ENCODE measurements at places on chromosomes 5 and 9.

- DNase-seq = no peak
Measured at GRCh38 chr5:3509290-3509689, 86.3 kb upstream of the IRX1 start.

- no peak for DNase-seq
Measured at GRCh38 chr5:63953217-63953616, 9.0 kb downstream of the HTR1A start.

DNA sequence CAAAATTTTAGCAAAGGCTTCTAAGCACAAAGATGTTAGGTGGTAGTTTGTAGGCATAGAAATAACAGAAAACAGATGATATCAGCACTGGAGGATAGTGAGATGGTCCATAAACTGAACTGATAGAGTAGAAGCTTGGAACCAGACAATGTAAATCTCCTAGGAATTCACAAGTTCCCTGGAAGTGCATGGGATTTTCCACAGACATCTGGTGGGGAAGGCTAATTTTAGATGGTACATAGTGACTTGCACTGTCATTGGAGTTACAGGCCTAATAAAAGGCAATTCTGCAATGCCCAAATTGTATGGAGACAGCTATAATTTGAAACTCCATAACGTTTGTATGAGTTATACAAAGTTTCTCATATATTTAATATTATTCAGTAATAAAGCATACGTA, 653.0 kb upstream of the MEF2C start:
- DNase-seq = no peak

DNA sequence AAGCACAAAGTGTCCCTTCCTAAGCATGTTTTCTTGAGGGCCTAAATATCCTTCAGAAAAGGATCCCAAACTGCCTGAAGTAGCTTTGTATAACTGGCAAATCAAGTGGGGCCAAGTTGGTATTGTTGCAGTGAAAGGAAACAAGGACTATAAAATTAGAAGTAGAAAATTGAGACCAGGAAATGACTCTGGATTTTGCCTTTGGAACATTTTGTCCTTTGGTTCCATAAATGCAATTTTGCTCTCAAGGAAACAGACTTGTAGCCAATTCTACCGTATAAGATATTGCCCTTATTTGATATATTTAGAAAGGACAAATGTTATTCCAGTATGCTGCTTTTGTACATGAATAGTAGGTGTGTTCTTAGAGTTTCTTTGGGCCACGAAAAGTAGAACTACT, 34.4 kb downstream of the RABGAP1 start:
- DNase-seq = no peak

- DNase-seq = peak; percentile 60
Measured at GRCh38 chr9:115591584-115591984, 473.6 kb upstream of the TNC start.

DNA sequence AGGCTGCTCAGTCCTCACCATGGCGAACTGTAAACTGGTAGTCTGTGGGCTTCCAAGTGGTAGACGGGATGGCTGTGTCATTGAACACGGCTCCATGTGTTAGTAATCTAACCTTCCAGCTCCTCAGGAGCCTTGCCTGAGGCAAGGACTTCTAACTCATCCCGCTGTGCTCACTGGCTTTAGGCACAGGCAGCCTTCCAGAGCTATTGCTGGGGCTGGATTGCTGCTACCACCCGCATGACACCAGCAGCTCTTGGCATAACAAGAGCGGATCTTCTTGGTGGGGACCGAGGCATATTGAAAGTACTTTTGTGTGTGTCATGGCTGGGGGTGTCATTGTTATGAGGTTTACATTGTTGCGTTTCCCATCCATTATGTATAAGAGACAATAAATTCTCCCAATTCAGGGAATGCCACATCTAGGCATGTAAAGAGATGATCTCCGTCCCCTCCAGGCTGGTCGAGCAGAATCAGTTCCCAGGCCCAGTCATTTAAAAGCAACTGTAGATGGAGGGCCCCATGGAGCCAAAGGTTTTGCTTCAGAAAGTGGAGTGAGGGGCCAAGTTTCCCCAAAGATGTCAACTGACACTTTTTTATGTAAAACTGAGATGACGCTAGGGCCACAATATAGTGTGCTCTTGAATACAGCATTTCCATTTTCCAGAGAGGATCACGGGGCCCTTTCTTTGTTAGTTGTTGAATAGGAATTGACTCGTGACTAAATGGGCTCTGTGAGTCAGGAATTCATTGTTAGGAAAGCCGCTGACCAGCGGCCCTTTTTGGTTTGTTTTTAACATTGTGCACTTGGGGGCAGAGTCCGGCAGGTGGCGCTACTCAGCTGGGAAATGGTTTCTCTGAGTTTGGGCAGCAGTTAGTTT, 759.5 kb downstream of the TAF11L14 start:
- DNase-seq = peak; percentile 6

- no peak for DNase-seq
Measured at GRCh38 chr5:61523073-61523472, 191.0 kb downstream of the ZSWIM6 start.

DNA sequence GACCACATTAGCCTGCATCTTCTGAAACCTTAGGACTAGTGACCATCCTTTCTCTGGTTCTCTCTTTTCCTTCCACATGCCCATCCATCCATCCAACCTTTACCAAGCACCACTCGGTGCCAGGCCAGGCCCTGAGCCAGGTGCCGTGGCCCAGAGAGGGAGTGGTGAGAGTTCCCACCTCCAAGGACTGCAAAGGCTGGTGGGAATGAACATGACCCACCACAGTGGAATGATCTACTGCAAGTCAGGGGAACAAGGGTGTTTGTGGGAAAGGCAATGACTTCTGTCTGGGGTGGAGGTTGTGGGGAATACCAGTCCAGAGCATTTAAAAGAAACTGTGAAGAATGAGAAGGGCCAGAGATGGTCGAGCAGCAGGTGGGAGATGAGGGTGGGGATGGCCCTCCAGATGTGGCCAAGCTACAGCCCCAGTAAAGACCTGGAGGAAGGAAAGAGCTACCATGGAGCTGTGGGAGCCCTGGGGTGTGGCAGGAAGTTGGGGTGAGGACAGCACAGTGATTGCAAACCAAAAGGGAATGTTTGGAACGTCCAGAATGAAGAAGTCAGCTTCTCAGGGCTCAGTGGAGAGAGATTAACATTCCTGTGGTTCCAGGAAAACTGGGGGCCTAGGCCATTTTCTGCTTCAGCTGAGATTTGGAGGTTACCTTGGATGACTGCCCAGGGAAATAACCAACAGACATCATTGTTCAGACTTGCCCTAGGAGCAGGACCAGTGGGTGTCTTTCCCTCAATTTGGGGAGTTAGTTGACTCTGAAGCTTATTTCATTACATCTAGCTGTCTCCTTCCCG, 30.7 kb upstream of the CORO2A start:
- DNase-seq = no peak

DNA sequence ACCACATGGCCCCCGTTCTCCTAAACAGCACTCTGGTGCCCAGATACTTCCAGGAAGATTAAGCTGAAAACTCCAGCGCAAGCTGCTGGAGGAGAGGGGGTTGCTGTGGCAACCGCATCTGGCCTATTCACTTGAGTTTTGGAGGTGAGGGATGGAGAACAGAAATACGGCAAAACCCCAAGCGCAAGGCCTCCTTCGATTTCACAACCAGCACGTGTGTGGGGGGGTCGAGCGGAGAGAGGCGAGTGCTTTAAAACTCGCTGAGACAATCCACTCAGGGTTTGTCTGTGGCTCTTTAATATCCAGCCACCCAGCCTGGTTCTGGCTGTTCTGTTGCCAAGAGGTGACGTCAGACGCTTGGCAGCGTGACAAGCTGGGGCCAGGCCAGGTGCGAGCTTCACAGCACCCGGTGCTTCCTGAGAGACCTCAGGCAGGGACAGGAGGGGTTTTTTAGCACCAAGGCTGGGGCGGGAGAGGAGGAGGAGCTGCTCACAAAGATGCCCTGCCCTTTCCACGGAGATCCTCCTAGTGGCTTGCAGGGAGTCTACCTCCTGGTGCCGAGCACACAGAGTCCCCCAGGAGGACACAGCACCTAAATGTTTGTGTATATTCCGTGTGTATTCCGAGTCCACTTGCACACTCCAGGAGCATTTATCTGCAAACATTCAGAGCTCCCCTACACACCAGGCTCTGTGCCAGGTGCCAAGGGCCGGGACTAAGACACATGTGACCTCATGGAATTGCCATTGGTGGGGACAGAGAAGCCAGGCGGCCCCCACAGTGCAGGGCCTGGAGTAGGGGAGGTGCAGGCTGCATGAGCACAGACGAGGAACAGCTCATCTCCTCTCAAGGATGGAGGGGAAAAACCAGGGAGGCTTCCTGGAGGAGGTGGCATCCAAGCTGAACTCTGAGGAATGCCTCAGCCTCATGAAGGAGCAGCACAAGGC, 194.6 kb downstream of the OLFM1 start:
- DNase-seq = peak; percentile 0

DNA sequence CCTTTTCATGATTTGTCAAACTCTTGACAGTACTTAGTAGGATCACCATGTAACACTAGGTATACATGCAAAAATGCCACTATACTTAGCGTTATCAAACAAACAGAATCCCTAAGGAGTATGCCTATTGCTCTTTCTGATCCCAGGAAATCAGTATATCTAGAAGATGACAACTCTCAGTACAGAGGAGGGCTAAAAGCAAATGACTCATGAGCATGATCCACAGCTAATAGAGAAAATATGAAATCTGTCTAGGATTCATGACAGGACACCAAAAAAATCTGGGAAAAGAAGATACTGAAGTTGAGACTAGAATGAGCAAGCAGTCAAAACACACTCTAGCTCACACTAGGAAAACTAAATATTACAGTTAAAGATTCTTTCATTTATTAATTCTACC, 89.2 kb downstream of the RAPGEF6 start:
- no peak for DNase-seq

DNA sequence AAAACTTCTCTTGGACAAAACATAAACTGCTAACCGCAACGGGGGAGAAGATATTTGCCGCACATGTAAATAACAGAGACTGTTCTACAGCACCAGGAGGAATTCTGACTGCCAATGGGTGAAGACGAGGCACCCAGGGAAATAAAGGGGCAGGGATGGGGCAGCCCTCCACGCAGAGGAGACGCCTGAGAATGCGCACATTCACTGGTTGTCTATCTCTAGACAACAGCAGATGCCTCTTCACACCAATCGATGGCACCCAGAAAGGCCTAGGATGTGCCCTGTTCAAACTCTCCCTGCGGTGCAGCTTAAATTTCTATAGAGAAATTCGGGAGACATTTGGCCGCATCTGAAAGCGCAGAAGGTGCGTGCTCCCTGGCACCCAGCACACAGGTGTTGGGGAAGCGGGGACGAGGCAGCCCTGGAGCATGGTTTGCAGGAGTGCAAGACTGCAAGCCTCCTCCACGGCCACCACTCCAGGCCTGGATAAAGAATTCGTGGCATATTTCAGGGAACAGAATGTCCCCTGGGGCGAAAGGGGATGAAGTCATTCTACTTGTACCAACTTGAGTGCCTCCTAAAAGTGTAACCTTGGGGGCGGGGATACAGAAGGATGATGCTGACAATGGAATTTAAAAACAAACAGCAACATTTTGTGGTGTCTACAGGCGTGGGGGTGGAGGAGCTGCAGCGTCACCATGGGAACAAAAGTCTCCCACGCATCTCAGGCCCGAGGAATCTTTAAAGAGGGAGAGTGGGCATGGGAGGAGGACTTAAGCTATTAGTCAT, 6.3 kb upstream of the IRX2 start:
- DNase-seq = no peak

DNA sequence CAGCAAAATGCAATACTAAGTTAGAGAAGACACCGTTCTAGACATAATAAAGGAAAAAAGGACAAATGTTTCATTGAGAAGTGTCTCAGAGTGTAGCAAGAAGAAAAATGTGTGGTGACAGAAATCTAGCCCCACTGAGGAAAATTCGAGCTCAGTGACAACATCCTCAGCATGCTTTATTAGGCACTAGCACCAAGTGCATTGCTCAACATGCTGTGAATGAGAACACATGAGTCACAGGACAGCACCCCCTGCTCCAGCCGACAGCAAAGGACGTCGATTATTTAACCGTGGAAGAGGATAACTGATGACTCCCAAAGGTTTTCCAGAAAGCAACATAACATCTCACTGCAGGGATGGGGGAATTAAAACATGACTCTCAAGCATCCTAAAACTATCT, 182.7 kb downstream of the GNAQ start:
- DNase-seq = no peak

DNA sequence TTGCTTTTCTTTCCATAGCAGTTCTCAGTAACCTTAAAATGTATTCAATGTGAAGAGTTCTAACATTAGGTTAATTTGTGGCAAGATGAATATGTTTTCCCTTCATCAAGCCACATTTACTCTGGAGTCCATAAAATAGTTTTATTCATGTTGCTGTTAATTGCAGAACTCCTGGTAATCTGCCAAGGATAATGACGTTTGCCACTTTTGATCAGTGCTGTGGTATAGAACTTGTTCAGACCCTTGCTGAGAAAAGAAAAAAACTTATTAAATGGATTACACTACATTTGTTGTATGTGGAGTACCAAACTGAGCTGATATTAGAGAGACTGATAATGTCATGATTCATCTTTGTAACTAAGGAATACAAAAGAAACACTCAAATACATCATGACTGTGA, 212.4 kb upstream of the DMAC1 start:
- DNase-seq = no peak

- DNase-seq = no peak
Measured at GRCh38 chr5:40599676-40600075, 80.0 kb upstream of the PTGER4 start.

DNA sequence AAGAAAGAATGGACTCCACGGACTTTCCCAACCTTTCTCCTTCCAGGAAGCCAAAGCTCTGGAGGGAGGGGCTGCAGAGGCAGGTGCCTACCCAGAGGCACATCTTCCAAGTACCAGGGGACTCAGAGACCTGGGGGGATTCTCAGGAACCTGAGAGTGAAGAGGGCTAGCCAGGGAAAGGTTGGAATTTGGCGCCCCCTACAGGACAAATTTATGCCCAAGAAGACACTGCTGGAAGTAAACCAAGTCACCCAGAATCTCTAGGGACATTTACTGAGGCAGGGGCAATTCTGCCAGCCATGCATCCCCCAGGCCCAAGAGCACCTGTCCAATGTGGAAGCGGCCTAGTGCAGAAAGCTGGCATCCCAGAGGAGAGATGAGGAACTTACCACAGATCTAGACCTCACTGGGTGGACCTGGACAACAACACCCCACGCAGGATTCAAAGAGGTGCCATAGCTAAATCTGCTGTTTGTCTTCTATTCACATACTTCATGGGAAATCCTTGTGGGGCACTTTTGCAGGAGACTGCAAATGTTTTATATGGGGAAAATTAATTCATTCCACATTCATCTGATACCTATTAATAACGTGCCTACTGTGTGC, 25.9 kb upstream of the IDNK start:
- no peak for DNase-seq

DNA sequence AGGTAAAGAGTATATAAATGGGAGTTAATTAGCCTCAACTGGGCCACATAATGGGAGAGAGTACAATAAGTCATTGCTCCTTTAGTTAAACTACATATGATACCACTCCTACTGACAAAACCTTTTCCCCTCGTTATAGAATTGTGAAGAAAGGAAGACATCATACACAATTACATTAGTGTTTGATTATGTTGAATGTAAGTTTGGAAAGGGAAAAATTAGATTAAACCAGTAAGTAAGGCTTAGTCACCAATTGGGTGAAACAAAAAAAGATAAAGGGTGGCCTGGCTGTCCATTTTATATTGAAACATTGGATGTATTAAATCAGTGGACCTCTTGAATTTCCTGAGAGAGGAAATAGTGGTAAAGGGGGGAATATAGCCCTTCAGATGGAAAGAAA, 464.3 kb upstream of the PAPPA start:
- no peak for DNase-seq

- no peak for DNase-seq
Measured at GRCh38 chr9:33403941-33404787, 1.8 kb upstream of the AQP7 start.

- peak; percentile 67 for DNase-seq
Measured at GRCh38 chr5:36728697-36729543, 122.5 kb downstream of the SLC1A3 start.

GRCh38 chr5:180289433-180289832, 2.5 kb downstream of the MAPK9 start:
- DNase-seq = peak; percentile 64
